ENCODE measurements at places on chromosomes 3 and 15. TPM values are rescaled to one million over a fixed set of nuclear protein-coding genes. Genes with fewer than 3 reads are reported as not detected.

The PPARG gene
- 52.0 TPM for total RNA-seq

The NECTIN3 gene
- total RNA-seq = 24.9 TPM

DNA sequence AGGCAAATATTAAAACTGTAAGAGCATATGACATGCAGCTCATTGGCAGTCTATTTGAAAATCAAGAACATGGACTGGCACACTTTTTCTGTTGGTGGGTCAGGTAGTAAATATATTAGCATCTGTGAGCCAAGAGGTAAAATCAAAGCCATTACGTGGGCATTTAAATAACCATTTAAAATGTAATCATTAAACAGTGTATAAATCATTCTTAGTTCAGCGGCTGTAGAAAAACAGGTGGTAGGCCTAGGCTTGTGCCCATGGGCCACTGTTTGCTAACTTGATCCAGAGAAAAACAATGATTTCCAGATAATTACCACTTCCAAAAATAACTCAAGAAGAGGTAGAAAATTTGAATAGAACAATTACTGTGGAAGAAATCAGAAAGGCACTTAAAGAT is 105.1 kb downstream of the CHST2 start:
- DNase-seq = no peak

The SGO1 gene
- total RNA-seq = 2.7 TPM
